H7 (cell line): ENCODE measurements at places on chromosomes 7 and 10. TPM values are rescaled to one million over a fixed set of nuclear protein-coding genes. Genes with fewer than 3 reads are reported as not detected.

GATAD1 gene
- total RNA-seq, result 28.0 and 41.6 TPM in 2 replicates

- DNase-seq, result no peak
Observed at GRCh38 chr10:124259139-124259825, 159.4 kb downstream of the OAT start.

DNA sequence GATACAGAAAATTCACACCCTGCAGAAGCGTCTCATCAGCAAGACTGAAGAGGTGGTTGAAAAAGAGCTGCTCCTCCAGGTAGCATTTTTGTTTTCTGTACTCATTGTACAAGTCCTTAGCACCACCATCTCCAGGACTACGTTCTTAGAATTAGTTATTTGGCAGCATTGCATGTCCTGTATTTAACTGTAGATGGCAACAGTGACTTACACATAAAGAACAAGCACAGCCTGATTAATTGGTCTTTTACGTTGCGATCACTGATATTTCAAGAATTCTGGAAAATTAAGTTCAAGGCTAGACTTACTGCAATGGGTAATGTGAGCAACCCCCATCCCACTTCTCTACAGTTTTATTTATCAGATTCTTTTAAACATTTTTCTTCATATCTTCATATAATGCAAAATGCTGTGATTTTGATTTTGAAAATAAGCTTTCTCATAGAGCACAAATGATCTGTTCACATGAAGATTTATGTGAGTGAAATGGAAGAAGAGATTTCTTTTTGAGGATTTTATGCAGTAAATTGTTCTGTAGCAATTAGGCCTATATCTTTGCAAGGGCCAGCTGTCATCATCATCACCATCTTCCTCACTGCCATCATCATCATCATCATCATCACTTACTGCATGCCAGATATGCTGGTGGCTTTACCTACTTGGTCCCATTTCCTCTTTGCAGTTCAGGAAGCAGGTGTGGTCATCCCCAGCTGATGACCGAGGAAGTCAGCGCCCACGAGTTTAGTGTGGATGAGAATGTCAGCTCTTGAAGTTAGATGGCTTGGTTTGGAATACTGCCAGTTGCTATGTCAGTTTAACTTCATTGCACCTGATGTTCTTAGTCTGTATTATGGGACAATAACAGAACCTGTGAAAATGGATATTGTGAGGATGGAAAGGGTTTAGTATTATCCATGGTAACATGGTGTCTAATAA is 53.4 kb downstream of the CFAP58 start:
- DNase-seq, result peak; percentile 28

RBP3 gene
- total RNA-seq, result not detected in 2 replicates

- no peak for DNase-seq
Observed at GRCh38 chr7:131045526-131045925, 282.1 kb upstream of the MKLN1 start.

LIPN gene
- total RNA-seq, result not detected in 2 replicates

- DNase-seq, result no peak
Observed at GRCh38 chr10:8187171-8187666, 132.7 kb downstream of the GATA3 start.

GRCh38 chr10:112811741-112812551 is 138.1 kb upstream of the TCF7L2 start:
- DNase-seq, result peak; percentile 76

CROT gene
- 0.80 and 1.6 TPM in 2 replicates for total RNA-seq
